Uterine smooth muscle cell (primary cell): ENCODE measurements at places on chromosomes 3 and 15. TPM values are rescaled to one million over a fixed set of nuclear protein-coding genes. Genes with fewer than 3 reads are reported as not detected.

Gene GABRA5
- 0.50 TPM in 1 of 2 replicates, not detected in the other for total RNA-seq

Gene CGNL1
- 0.66 and 1.5 TPM in 2 replicates for total RNA-seq

Gene KCNAB1
- 0.25 TPM in 1 of 2 replicates, not detected in the other for total RNA-seq

Gene LRRIQ4
- total RNA-seq, result 0.11 TPM in 1 of 2 replicates, not detected in the other

Gene RBPMS2
- under 0.01 TPM in 2 replicates for total RNA-seq

Gene PP2D1
- not detected in 2 replicates for total RNA-seq

Gene PROK2
- not detected in 2 replicates for total RNA-seq

Gene CAMK2N2
- 0.25 and 0.33 TPM in 2 replicates for total RNA-seq

Gene ADAMTS9
- 1.1 and 2.1 TPM in 2 replicates for total RNA-seq

Gene MIX23
- 31.7 and 48.6 TPM in 2 replicates for total RNA-seq

Gene SLC25A38
- total RNA-seq, result 13.5 and 18.0 TPM in 2 replicates

Gene IGSF11
- total RNA-seq, result 0.37 TPM in 1 of 2 replicates, not detected in the other

Gene RHOV
- not detected in 2 replicates for total RNA-seq

Gene GPR62
- total RNA-seq, result 0.12 TPM in 1 of 2 replicates, not detected in the other

Gene SH2D7
- not detected in 2 replicates for total RNA-seq

Gene RBMS3
- 22.5 and 34.9 TPM in 2 replicates for total RNA-seq

Gene KNG1
- total RNA-seq, result not detected in 2 replicates

Gene TICRR
- 3.2 and 8.7 TPM in 2 replicates for total RNA-seq

Gene FSIP1
- total RNA-seq, result 1.3 and 1.5 TPM in 2 replicates

Gene DLL4
- total RNA-seq, result 0.12 and 0.66 TPM in 2 replicates

Gene TLR9
- under 0.01 TPM in 1 of 2 replicates, not detected in the other for total RNA-seq

Gene CMTM8
- 0.12 and 0.22 TPM in 2 replicates for total RNA-seq

Gene TMC3
- not detected in 2 replicates for total RNA-seq

Gene WDR76
- total RNA-seq, result 12.2 and 41.7 TPM in 2 replicates

Gene A4GNT
- not detected in 2 replicates for total RNA-seq

Gene DNAH1
- 2.1 and 4.1 TPM in 2 replicates for total RNA-seq

Gene ZBED2
- total RNA-seq, result under 0.01 TPM in 1 of 2 replicates, not detected in the other

Gene SUCNR1
- not detected in 2 replicates for total RNA-seq

Gene HCLS1
- 2.1 and 2.5 TPM in 2 replicates for total RNA-seq

Gene KLHL6
- total RNA-seq, result under 0.01 TPM in 2 replicates

Gene TRPM1
- total RNA-seq, result not detected in 2 replicates

Gene THRB
- total RNA-seq, result 0.77 and 1.6 TPM in 2 replicates

Gene CHRNA7
- total RNA-seq, result 0.37 and 1.2 TPM in 2 replicates

Gene CTXN2
- not detected in 2 replicates for total RNA-seq

Gene DNAJB11
- total RNA-seq, result 69.5 and 114 TPM in 2 replicates

Gene CCRL2
- total RNA-seq, result 0.62 and 1.5 TPM in 2 replicates

Gene GRM7
- under 0.01 and 0.22 TPM in 2 replicates for total RNA-seq

Gene TMEM207
- not detected in 2 replicates for total RNA-seq

Gene C3orf80
- total RNA-seq, result 1.7 and 4.9 TPM in 2 replicates

Gene GOLGB1
- total RNA-seq, result 57.1 and 94.1 TPM in 2 replicates

Gene GP9
- total RNA-seq, result not detected in 2 replicates

Gene XCR1
- total RNA-seq, result under 0.01 TPM in 1 of 2 replicates, not detected in the other

Gene ST8SIA2
- total RNA-seq, result under 0.01 TPM in 1 of 2 replicates, not detected in the other

Gene AGTR1
- total RNA-seq, result 0.37 and 0.55 TPM in 2 replicates

Gene ZPLD1
- 0.62 TPM in 1 of 2 replicates, not detected in the other for total RNA-seq

Gene SLC22A13
- 0.22 and 0.25 TPM in 2 replicates for total RNA-seq

Gene HESX1
- 1.4 TPM in 1 of 2 replicates, not detected in the other for total RNA-seq

Gene U2SURP
- total RNA-seq, result 68.5 and 90.1 TPM in 2 replicates

Gene ROPN1
- not detected in 2 replicates for total RNA-seq

Gene AMOTL2
- total RNA-seq, result 75.3 and 100 TPM in 2 replicates

Gene KLHL40
- total RNA-seq, result not detected in 2 replicates
